ENCODE measurements at places on chromosomes 3 and 15.
A peak's percentile ranks its signal among the peaks of the same experiment; 100 is the strongest.

DNA sequence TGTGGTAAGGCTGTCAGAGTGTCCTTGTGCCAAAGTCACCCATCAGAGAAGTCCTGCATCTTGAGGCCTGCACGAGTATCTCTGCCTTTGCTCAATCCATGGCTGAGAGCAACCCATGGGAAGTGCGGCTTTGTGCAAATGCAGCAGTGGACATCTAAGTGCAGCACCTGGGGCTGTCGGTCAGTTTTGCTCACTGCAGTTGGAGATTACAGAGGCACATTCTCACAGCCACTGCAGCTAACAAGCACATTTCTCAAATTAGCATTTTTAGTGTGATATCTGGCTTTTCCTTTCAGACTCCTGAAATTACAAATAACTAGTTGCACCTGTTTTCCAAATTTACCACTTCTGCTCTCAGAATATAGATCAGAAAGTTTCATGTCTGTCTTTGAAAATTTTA, 81.5 kb upstream of the DAZL start:
- no peak for DNase-seq

DNA sequence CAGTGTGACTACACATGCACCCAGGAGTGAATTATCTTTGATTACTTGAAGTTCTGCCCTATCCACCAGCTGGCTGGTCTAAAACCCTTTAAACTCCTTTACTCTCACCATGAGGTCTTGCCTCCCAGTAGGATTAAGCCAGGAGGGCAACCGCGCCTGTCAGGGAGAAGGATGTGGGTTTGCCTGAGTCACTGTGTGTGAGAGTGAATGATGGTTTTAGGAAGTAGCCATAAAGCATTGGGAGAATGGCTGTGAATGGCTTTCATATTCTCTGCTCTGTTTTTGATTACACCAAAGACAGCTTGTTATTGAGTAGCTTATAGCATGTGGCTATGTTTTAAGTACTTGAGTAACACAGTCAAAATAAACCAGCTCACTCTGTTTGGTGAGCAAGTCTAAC, 637.7 kb upstream of the TBL1XR1 start:
- peak; percentile 98 for DNase-seq

- no peak for DNase-seq
Measured at GRCh38 chr3:175489406-175489805, 630.3 kb downstream of the NAALADL2 start.

DNA sequence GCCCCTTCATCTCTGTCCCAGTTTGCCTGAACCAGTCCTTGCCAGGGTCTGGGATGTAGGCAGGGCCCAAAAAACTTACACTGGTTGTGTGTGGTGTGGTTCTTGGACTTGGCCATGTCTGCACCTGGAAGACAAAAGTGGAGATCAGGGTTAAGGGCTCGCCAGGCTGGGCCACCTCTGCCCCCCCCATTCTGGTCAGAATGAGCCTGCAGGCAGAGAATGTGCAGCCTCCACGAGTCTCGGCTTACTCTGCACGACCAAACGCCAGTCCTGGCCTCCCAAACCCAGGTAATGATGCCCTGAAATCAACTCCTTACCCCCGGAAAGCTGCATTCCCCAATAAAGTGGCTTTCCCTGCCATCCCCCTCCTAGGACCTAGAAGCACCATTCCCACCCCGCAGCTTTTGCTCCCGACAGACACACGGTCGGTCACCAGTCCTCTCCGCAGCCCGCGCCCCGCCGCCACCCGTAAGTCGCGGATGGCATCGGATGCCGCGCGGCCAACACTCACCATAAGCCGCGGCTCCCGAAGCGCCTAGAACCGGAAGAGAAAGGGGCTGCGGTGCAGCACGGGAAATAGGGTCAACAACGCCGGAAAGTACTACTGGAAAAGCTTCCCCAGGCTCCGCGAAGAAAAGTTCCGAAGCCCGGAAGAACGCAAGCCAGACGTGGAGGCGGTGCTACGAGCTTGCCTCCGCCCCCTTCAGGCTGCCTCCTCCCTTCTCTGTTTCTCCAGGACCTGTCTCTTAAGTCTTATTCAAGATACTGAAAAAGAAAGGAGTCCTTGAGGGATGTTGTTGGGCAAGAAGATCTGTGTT, at the start of gene RPL29:
Gene RPL29 (minus strand): TSS at position 550 of the 818 bp plus-strand sequence. CDS start 434 bp downstream, at position 116.
- peak; percentile 97 for DNase-seq

DNA sequence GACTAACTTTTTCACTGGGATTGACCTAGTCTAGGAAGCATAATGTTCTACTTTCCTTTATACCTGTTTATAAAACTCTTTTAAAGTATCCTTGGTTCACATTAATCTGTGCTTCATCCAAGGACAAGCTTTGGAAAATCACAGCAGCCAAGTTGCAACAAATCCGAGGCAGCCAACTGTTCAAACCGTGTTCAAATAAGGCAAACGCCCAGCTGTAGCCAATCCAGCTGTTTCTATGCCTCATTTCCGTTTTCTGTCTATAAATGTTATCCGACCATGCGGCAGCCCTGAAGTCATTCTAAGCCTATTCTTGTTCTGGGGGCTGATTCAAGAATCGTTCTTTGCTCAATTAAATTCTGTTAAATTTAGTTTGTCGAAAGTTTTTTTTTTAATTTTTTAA, 78.3 kb downstream of the FMN1 start:
- no peak for DNase-seq

GRCh38 chr15:41575282-41575681, 16.3 kb downstream of the TYRO3 start:
- DNase-seq: no peak

GRCh38 chr3:113151461-113152031, 59.8 kb upstream of the BOC start:
- DNase-seq: peak; percentile 28

DNA sequence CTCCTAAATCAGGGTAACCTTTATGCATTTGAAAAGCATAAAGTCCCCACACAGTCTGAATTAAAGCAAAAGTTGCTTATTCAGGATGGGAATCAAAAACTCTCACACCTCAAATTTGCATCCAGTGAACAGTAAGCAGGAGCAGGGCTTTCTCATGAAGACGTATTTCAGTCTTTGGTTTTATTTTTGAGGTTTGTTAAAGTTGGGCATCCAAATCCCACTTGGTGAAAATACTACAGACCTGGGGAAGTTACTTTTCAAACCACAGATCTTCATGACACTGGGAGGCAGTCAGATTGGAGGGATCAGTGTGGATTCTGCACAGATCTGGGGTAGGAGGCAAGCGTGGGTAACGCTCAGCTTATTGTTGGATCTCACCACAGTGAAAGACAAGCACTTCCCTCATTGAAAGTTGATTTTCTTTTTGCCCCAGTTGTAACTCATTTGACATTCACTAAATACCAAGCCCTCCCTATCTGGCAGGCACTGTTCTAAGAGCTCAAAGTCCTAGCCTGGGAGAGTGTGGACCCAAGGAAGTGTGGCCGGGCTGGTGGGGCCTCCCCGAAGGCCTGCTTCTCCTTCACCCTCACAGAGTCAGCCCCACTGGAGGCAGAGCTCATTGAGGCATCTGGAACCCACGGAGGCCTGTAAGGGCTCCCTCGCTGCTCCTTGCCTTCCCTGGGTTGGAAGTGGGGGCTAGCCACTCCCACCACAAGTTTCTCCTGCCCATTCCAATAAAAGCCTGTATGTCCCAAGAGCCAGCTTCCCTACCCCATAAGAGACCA, 783 bp upstream of the ISG20 start:
- no peak for DNase-seq

DNA sequence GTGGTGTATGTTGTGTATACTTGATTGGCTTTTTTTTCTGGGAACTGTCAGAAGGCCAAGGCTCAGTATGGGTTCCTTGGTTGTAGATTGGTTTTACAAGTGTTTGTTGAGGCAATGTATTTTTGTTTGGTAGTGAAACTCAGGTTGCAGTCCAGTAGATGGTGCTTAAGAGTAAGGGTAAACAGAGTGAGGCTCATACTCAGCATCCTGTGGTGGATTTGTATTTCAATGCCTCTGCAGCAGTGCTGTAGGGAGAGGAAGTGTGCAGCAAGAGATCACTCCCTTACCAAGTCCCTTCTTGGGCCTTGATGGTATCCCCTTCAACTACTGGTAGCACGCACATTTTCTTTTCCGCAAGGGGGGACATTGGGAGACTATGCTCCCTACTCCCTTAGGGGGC, 428.5 kb upstream of the CNTN3 start:
- no peak for DNase-seq

GRCh38 chr15:90019611-90020010, 18.5 kb downstream of the ZNF710 start:
- DNase-seq: no peak

DNA sequence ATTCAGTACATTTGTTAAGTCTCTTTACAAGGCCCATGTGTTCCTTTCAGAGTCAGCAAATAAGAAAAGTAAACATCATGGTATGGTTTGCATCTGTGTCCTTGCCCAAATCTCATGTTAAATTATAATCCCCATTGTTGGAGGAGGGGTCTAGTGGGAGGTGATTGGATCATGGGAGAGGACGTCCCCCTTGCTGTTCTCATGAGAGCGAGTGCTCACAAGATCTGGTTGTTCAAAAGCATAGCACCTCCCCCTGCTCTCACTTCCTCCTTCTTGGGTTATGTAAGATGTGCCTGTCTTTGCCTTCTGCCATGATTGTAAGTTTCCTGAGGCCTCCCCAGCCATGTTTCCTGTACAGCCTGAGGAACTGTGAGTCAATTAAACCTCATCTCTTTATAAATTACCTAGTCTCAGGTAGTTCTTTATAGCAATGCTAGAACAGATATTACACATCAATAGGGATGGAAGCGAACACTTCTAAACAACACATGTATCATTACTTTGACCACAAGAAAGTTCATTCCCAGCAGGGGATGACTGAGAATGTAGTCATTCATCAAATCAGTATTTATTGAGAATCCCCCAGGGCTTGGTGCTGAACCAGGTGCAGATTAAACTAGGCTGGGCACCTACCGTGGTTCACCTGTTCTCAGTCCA, 4.1 kb downstream of the EFCAB12 start:
- DNase-seq: peak; percentile 50

GRCh38 chr15:75887178-75887577, 16.5 kb upstream of the FBXO22 start:
- DNase-seq: no peak

- DNase-seq: no peak
Measured at GRCh38 chr3:193640165-193640715, 47.2 kb downstream of the OPA1 start.

- no peak for DNase-seq
Measured at GRCh38 chr3:40287248-40287647, 22.3 kb upstream of the EIF1B start.

DNA sequence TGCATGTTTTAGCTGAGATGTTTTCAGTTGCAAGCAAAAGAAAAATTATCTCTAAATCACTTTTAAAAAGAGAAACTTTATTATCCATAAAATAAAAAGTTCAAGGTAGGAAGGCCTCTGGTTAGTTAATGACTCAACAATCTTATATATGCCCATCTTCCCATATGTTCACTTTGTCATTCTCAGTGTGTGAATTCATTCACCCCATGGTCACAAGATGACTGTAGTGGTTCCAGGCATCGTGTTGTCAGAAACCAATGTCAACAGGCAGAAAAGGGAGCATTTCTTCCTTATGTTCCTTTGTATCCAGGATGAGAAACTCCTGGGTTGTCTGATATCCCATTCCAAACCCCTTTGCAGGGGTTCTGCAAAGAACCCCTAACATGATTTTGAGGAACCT, 119.9 kb upstream of the RAP2B start:
- DNase-seq: no peak

- no peak for DNase-seq
Measured at GRCh38 chr15:29142129-29142747, 127.4 kb downstream of the NSMCE3 start.

GRCh38 chr3:156456771-156457224, 98.1 kb downstream of the SSR3 start:
- peak; percentile 12 for DNase-seq

DNA sequence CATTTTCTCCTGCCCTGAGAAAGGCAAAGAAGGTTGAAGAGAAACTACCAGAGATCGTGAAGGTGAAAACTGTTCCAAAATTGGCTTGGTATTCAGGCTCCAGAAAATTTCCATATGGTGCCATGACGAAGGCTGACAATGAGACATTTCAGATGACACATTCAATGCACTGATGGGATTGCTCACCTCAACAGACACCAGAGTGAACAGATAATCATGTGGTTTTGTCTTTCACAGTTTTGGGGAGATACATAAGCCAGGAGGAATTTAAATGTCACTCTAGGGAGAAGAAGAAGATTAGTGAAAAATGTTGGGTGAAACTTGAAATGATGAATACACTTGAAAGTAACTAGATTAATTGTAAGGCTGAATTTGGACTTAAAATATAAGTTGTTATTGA, 339.7 kb upstream of the EPHA3 start:
- no peak for DNase-seq

DNA sequence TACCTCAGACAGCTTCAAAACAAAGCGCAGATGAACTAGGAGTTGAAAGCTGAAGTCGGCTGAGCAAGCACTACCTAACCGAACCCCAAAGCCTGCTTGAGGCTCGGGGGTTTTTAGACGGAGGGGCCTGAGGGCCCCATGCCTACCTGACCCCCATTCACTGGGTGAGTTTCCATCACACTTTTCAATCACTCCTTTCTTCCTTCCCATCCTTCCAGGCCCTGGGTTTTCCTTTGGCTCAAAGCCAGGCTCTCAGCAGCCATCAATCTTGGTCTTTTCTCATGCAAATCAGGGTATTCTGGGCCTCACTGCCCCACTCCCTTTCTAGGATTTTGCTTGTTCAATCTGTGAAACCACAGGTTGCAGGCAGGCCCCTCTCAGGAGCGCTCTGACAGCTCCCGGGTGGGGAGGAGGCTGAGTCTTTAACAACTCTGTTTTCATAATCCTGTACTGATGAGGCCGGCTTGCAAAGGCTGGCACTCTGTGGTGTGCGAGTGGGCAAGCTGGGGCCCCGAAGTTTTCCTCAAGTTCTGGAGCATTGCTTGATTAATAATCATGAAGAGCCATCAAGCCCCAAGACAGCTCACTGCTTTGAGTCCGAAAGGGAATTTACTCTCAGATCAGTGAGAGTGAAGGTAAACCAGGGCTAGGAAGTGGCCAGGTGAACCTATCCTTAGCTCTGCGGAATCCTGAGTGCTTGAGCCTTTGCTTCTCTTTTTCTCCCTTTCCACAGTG, 97.6 kb downstream of the FRMD4B start:
- peak; percentile 43 for DNase-seq

GRCh38 chr3:112134335-112135124, 1.5 kb upstream of the GCSAM start:
- DNase-seq: peak; percentile 40

GRCh38 chr3:98525494-98525893, 2.8 kb upstream of the CLDND1 start:
- DNase-seq: no peak

- peak; percentile 77 for DNase-seq
Measured at GRCh38 chr3:70982700-70983140, 600.8 kb downstream of the FOXP1 start.

DNA sequence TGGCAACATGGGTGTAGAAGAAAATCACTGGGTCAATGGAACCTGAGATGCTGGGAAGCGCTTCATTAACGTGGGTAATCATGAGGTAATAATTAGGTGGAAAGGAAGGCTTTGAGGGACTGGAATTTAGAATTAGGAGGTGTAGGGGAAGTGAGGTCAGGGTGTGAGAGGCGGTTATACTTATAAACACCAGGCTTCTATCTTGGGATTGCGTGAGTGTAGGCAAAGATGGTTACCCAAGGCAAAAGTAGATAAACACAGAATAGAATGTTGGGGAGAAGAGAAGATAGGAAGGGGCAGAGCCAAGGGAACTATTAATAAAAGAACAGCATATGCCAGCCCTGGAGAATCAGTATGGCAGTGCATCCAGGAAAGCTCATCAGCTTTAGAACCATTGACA, 3.3 kb upstream of the AQP9 start:
- DNase-seq: no peak
